Amygdala (tissue), 56 donors: ENCODE measurements at places on chromosomes 1 and 21.

DNA sequence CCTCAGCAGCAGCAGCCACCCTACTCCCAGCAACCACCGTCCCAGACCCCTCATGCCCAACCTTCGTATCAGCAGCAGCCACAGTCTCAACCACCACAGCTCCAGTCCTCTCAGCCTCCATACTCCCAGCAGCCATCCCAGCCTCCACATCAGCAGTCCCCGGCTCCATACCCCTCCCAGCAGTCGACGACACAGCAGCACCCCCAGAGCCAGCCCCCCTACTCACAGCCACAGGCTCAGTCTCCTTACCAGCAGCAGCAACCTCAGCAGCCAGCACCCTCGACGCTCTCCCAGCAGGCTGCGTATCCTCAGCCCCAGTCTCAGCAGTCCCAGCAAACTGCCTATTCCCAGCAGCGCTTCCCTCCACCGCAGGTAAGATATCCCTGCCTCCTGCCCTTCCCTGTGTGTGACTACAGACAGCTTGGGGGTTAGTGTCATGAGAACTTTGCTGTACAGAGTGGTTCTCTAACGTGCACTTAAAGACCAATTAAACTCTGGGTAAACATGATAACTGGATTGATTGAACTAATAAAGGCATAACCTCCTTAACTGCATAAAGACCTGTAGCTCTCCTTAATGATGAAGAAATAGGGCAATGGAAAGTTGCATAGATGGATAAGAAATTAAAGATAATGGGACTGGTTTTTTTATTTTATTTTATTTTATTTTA, 35.6 kb downstream of the ARID1A start:
- DNase-seq = no peak

GRCh38 chr21:35814858-35815619, 245.3 kb downstream of the SETD4 start:
- no peak for DNase-seq

DNA sequence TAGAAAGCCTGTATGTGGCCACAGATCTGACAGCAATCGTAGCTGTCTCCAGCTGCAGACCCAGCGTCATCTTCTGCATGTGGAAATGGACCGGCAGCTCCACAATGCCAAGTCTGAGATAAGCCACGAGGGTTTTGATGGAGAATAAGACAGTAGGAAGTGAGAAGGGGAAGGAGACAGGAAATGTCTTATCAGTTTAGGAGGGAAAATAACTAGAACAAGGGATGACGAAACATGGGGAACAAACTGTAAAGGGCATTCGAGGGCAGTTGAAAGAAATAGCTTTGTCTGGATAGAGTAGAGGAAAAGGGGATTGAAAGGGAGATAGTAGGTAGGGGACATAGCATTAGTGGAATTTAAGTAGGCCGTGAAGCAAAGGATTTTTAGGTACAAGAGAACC, 74.0 kb upstream of the CTTNBP2NL start:
- no peak for DNase-seq

GRCh38 chr1:6080469-6080868, 34.8 kb downstream of the KCNAB2 start:
- no peak for DNase-seq

DNA sequence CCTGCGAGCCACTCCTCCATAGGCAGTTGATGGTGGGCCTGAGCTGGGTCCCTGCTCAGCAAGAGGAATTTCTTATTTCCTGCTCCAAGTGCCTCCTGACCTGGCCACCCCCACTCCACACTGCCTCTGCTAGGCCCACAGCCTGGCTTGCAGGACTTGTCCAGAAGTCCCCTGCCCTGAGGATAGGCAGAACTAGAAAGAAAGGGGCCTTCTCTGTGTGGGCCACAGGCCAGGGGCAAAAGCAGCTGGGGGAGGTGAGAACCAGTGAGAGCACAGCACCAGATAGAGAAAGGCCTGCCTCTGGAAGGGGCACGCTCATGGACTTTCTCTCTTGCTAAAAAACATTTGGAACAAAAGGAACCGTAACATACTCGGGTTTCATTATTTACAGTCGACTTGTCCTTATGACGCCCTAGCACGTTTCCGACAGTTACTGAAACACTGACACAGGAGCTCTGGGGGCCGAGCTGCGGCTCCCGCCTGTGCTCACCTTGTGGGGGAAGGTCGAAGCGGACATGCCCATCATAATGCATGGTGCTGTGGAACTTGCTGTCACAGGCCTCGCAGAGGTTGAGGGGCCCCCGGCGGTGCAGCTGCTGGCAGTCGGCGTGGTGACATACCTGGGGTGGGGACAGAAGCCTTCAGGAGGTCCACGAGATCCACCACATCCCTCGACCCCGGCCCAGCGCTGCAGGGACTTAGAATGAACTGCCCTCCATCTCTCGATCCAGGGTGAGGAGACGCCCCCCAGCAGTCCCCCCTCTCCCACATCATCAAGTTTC, 11.3 kb upstream of the TNFRSF25 start:
- DNase-seq = no peak

DNA sequence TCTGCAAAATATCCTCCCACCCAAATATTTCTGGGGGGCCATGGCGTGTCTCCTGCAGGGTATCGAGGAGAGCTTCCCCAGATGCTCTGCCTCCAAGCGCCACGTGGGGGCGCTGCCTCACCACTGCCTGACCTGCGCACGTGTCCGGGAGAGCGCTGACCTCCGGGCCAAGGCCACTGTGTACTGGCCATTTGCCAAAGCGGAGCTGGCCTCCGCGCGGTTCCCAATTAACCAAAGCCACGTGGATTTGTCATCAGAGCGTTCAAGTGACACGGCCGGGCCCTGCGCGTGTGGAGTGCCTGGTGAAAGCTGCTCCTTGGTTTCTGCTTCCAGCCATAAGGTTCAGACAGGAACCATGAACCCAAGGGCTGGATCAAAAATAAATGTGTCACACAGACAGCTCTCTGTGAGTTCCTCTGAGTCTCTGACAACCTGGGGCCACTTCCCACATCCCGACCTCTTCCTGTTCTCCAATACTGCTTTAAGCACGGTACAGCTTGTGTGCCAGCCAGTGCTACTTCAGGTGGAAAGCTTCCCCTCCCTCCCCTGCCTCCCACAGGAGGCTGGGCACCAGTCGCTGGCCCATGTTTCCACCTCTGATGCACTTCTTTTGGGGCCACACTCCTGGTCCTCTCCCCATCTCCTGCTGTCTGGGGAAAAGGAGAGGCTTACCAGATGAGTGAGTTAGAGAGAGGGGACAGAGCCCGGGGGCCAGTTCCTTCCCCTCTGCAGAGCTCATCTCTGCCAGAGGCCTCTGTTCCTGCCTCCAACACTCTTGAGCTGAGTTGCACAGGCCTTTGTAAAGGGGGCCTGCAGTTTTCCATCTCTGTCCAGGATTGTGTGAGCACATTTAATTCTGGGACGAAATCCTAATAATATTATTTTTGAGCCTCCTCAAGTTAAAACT, 26.1 kb downstream of the ZP4 start:
- no peak for DNase-seq
